ENCODE measurements at places on chromosomes 6 and 20.

DNA sequence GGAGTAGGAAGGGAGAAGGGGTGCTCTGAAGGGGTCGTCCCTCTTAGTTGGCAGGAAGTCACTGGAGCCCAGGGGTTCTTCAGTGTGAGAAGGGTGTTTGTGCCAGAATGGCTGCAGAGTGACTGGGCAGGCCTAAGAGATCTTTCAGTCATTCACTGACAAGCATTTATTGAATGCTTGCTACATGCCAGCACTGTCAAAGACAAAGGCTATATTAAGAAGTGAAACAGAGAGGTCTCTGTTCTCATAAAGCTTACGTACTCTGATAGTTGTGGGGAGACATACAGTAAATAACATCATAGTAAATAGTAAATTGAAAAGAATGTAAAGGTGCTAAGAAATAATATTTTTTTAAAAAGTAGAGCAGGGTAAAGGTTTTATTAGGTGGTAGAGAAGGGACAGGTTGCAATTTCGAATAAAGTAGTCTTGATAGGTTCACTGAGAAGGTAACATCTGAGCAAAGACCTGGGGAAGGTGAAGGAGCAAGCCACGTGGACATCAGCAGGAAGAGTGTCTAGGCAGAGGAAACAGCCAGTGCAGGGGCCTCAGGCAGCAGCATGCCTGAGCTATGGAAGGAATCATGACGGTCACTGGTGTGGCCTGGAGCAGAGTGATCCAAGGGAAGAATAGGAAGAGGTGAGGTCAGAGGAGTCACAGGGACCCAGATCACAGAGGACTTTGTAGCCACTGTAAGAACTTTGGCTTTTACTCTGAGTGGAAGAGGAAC is 36.3 kb upstream of the RNF8 start:
- no peak for DNase-seq

DNA sequence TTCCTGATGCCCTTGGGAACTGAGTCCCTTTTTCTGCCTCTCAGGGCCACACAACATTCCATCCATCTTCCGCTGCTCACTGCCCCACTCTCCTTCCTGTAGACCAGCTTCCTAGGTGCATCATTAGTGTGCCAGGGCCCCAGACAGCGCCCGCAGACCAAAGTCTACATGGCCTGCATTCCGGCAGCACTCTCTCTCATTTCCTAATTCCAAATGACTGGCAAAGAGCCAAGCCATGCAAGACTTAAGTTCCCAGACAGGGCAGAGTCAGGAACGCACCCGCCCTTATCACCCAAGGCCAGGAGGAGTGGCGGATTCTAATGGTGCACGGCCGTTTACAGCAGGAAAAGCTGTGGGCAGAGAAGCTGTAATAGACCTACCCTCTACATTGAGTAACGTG is 159.8 kb upstream of the ARID1B start:
- DNase-seq: no peak

GRCh38 chr20:62631336-62632308 is 10.7 kb upstream of the SLCO4A1 start:
- no peak for DNase-seq

DNA sequence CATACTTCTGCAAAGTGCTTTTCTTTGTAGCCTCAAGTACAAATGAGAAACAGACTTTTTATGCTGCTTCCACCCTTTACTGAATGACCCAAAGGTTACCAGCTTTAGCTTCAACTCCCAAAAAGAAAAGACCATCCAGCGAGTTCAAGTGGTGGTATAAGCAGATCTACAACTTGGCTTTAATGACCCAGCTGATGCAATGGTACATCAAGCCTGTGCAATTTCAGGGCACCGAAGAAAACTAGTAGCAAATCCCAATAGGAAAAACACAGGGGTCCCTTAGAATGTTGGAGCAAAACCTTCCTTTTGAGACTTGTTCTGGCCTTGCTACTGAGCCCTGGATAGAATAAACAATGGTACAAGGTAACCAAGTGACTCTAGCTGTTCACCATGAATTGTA is 33.8 kb downstream of the STX7 start:
- no peak for DNase-seq

DNA sequence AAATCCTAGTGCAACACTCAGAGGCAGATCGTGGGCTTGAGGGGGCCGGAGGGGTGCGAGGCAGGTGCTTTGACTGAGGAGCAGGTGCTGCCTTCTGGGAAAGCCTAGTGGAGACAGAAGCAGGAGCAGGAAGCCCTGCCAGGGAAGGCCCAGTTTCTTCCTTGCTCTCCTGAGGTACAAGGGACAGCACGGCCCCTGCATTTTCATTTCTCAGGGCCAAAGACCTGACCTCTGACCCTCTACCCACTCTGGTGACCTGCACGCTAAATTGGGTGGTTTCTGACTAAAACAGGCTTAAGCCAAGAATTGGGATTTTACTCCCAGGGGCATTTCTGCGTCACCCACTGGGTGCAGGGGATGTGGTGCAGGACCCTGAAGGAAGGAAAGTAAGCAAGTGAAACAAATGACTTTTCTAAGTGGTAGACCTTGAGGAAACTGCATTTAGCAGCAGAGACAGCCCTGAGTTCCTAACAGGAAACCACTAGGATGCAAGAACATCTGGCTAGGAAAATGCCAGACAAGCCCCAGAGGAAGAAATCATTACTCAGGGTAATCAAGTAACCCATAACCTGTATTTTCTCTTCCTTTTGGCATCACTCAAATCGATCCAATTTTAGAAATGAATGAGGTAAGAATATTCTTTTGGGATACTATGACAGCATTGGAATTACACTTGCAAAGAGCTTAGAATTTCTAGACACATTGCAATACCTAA is 141.7 kb downstream of the CD164 start:
- DNase-seq: no peak

- no peak for DNase-seq
Observed at GRCh38 chr6:21741221-21742109, 147.9 kb downstream of the SOX4 start.

DNA sequence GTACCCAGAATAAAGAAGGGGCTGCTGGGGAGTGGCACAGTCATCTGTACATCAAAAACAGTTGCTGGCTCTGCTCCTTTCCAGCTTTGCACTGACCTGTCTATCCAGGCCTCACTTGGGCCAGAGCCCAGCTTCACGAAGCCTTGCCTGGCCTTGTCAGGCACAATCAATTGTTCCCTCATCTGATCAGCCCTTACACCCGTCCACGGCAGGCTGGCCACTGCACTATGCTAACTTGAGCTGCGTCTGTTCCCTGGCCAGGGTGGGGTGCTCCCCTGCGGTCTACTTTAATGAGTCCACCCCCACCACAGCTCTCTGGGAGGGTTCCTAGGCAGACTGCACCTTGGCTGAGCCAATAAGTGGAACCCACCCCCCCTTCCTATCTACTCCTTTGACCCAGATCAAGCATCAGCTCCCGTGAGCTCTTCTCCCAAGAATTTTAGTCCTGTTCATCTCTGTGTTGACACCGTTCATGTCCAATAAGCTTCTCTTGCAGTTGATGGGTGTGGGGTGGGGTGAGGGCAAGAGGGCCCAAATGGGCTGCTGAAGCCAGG is 74.3 kb upstream of the MLN start:
- DNase-seq: no peak

DNA sequence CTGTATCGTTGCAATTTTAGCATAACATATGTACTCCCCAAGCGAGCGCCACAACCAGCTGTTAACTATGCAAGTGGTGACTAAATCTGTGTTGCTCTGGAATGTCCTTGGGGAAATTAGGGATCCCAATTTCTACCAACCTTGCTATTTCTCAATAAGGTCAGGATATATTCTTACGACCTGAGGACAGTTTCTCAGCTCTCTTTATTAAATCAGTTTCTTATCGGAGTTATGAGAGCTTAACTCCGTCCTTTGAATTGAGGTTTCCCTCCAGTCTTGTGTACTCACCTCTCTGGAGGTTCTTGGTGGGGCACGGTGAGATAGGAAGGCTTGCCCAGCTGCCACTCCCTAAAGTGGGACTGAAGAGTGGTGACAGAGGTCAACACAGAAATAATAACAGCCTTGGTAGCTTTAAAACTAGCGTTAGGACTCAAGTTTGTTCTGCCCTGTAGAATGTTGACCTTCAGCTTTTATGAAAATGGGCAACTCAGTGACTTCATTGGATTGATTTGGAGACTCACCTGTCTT is 694 bp downstream of the MRPS18B start:
- no peak for DNase-seq

DNA sequence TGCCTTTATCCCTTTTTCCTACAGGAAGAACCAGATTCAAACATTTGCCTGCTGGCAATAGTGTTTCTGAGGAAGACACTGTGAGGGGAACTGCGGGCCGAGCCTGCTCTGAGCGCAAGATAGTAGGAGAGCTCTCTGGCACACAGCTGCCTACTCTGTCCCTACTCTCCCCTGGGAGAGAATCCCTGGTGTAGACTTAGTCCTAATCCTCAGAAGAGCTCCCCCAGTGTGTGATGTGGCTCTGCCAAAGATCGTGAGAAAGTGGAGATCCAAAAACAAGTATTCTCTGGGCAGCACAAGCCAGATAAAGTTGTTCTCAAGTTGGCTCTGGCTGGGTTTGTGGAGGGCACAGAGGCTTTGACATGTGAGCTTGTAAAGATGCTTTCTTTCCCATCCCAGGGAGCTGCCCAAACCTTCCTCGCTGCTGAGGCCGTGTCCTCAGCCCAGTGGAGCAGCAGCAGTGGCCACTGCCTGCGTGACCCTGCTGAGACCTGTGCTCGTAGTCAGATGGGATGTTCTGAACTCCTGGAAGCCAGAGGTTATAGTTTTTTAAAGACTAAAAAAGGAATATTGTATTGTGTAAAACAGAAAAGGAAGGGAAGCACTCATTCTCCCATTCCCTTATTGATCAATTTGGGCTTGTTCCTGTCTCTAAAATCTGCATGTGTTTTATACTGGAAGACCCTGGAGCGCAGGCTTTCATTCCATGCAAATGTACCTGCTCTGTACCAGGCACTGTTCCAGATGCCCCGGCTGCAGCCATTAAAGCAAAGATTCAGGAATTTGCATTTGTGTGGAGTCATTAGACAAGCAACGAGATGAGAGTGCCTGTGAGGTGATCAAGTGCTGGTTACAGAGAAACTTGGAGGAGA is 30.7 kb downstream of the PNLDC1 start:
- DNase-seq: no peak

GRCh38 chr6:109297406-109298110 is 84.7 kb downstream of the CD164 start:
- no peak for DNase-seq
